SHP77 treated with DMSO at 0.1 percent for 48 hours (cell line): ENCODE measurements at places on chromosomes 7 and 10.

- DNase-seq, result no peak
Measured at GRCh38 chr7:7819442-7820247, 101.2 kb upstream of the RPA3 start.

DNA sequence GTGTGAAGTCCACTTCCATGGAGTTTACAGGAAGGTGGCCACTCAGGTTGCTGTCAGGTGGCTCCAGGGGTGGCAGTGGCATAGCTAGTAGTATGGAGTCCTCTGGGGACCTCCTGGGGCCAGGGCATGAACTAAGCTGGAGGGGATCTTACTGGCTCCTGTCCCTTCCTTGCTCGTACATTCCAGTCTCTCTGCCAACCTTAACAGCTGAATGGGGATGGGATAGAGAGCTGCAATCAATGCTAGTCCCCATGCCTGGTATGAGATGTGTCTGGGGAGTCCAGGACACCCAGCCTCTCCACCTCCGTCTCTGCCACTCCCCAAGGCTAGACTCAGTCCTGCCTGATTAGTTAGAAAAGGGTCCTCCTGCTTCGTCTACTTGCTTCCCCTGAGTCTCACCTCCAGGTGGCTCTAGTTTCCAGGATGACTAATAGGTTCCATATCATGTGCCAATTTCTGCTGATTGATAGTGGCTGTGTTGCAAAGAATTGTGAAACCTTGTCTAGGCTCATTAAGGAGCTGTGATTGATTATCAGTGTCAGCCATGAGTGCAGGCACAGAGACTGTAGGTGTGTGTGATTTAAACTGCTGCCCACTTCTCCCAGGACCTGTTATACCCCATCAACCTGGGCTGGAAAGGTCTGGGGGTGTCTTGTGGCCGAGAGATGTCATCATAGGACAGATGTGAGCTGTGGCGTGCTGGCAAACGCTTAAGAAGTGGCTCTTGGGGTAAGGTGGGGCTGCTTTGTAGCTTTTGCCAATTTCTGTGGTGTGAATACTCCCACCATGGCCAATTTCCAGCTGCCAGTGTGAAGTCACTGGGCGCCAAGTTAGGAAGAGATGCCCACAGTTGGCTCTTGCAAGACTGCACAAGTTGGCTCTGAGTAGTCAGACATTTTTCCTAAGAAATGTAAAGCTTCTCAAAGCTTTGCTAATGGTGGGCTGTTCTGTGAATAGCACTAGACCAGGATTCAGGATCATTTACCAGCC lies 59.8 kb downstream of the COL13A1 start:
- DNase-seq, result no peak

- no peak for DNase-seq
Measured at GRCh38 chr10:102729029-102730026, 14.4 kb upstream of the WBP1L start.

- DNase-seq, result no peak
Measured at GRCh38 chr7:85882335-85882734, 695.5 kb upstream of the SEMA3D start.

DNA sequence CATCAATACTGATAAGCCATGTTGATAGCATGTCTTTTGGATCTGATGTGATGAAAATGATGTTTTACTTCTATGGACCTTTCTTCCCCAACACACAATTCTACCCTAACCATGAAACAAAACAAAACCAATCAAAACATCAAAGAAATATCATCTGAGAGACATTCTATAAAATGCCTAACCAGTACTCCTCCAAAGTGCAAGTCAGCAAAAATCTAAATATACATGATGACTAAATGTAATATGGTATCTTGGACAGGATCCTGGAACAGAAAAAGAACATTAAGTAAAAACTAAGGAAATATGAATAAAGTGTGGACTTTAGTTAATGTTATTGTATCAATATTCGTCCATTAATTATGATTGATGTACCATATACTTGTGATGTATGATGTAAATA lies 625.1 kb downstream of the MAGI2 start:
- no peak for DNase-seq

DNA sequence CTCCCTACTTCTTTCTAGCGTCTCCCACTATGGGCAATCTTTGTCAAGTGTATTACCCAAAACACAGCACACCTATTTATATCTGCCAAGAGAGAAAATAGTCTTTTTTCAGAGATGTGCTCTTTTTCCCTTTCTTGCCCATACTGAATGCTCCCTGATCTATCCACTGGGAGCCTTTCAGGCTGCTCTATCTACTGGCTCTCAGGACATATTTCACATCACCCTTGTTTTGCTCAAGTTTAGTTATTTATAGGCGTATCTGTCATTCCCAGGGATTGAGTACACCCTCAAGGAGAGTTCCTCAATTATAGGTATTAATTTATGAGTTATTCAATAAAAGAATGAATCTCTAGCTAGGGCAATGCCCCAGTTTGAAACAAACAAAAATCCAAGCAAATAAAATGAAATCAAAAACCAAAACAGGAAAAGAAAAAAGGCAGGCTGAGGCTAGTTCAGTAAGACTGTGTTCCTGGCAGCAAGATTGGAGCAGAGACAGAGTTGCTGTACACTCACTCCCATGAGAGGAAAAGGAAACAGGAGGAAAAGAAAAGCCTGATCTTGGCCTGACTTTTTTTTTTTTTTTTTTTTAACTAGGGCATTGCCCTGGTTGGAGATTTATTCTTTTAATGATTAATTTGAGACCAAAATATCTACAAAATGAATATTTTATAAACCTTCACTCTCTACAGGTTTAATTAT lies 665.9 kb upstream of the PCDH15 start:
- DNase-seq, result no peak

GRCh38 chr10:117449636-117450035 lies 74.4 kb upstream of the PDZD8 start:
- DNase-seq, result no peak

DNA sequence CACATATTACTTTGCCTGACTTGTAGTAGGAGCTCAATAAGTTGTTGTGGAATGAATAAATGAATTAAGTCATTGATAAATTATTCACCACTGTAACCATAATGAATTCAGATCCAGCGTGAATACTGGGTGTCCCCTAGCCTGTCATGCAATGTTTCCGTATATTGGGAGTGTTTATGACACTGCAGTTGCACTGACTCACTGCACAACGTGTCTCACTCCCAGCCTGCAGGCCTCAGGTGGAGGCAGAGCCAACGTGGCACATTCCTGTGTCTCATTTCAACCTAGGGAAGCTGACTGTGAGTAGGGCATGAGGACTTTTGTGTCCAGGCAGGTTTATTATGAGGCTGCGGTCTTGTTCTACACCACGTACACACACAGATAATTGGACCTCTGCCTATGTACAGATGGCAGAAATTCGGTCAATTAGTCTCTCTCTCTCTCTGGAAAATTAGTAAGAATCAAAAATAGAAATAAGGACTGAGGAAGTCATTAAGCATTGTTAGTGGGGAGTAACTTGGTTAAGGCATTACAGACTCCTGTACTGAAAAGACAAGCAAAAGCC lies 299.1 kb upstream of the IGFBP3 start:
- DNase-seq, result no peak

- peak; percentile 39 for DNase-seq
Measured at GRCh38 chr7:12518920-12519681, 51.4 kb upstream of the SCIN start.

DNA sequence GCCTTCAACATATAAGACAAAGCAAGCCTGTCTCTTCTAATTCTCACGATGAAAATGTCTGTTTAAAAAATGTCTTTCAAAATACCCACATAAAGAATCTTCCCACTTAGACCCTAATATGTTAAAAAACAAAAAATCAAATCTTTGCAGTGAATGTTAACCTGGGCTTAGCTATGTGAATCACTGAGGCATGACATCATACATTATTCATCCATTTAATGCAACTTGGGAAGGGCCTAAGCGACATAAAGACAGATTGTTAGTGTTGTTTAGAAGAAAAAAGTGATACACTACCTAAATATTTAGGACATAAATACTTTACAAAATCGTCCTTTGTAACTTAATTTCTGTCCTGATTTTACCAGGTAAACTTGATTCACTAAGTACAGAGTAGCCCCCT lies 648.5 kb upstream of the NRP1 start:
- no peak for DNase-seq

DNA sequence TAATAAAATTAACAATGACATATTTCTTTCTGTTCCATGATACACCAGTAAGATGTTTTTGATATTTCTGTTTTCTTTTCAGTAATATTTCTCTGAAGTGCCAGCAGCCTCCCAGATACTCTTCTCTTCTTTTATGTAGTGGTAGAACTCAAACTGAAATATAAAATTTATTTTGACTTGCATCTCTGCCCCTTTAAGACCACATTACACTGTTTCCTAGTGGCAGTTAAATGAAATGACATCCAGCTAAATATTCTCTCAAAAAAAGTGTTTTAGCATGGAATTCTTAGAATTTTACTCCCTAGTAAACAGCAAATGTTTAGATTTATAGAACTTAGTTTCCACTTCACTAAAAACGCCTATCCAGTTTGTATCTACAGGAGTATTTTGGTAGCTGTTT lies 237.2 kb upstream of the MTPN start:
- DNase-seq, result no peak

DNA sequence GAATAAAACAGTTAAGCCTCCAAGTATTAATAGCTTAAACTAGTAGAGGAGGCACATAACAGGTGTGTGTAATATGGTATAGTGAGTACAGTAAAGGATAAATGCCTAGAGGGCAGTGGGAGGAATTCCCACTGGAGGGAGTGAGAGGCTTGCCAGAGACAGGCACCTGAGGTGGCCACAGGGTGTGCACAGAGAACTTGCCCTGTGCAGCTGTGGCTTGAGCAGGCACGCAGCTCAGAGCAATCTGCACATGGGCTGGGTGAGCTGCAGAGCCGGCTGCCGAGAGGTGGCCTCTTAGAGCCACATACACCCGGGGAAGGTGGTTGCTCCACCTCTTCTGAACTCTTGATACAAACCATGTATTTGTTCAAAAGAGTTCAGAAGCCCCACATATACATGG lies 237.1 kb downstream of the COBL start:
- DNase-seq, result peak; percentile 11

- DNase-seq, result no peak
Measured at GRCh38 chr7:42858570-42858969, 53.3 kb downstream of the C7orf25 start.

DNA sequence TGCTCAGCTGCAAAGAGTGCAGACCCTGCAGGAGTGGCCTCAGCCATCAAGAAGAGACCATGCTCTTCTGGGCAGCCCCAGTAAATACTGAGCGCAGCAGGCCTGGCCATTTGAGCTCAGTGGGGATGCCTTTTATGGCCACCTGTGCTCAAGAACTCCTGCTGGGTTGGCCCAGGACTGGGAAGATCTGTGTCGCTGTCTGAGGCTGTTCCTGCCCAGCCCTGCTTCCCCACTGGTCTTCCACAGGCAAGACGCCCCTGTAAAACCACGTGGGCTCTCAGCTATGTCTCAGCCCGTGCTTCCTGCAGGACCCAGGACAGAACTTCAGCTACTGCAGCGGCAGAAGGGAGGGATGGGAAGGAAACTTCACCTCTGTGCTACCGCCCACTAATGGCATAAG lies 10.5 kb upstream of the PPIF start:
- no peak for DNase-seq

- no peak for DNase-seq
Measured at GRCh38 chr10:123642697-123643096, 23.5 kb upstream of the GPR26 start.

DNA sequence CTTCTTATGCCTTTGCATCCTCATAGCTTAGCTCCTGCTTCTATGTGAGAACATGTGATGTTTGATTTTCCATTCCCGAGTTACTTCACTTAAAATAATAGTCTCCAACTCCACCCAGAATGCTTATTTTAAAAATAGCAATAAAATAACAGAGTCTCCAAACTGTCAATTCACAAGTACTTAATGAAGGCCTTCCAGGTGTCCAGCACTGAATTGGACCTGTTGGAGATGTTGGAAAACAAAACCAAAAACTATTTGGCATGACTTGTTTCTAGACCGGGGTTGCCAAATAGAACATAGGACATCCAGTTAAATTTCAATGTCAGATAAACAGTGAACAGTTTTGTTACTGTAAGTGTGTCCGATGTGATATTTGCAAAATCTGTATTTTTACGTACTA lies 208.1 kb upstream of the DKK1 start:
- no peak for DNase-seq

- DNase-seq, result no peak
Measured at GRCh38 chr7:106392590-106392989, 107.8 kb upstream of the NAMPT start.

GRCh38 chr7:30029696-30030095 lies 1.5 kb downstream of the PLEKHA8 start:
- DNase-seq, result no peak

DNA sequence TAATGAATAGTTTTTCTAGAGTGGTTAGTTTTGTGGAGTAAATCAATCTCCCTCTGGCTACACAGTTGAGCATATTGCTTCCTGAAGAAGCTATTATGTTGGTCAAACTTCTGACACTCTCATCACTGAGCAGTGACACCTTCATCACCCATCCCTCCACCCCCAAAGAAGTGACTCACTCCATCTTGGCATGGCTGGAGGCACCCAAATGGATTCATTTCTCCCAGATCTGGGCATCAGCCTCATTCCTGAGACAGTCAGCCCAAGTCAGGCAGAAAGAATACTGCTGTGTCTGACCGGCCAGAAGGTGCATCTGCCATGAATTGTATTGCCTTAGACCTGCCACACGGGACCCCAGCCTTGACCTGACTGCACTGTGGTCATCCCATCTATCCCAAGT lies 117.0 kb upstream of the HABP2 start:
- DNase-seq, result no peak

GRCh38 chr7:154902600-154903082 lies 100.3 kb downstream of the PAXIP1 start:
- no peak for DNase-seq

DNA sequence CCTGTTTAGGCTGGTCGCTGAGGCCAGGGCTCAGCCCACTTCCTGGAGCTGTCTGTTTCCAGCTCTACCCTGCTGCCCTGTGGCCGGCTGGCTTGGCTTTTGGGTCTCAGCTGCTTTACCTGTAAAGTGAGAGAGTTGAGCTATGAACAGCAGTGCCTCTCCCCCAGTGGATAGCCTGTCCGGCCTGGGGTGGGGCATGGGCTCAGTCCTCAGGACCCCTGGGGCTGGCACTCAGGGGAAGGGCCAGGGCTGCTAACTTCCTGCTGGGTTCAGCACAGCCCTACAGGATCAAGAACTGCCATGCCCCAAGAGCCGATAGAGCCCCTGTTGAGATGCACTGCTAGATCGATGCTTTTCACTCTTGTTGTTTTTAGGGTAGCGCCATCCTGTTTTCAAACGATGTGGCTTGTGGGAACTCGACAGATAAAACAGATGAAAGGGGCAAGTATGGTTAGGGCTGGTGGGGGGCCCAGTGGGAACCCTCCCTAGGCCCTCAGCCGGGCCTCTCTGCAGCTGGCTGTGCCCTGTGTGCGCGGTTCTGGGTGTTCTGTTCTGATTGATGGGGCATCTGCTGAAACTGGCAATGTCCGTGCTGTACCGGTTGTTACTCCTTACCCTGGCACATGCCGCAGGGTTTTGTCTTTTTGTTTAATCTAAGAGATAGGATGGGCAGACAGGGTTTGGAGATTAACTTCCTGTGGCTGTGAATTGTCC lies 10.0 kb upstream of the SFRP5 start:
- no peak for DNase-seq

GRCh38 chr10:48336978-48337599 lies 30.6 kb downstream of the MAPK8 start:
- DNase-seq, result no peak
